Liver (tissue), 10 donors: ENCODE measurements at places on chromosomes 12 and 14.

DNA sequence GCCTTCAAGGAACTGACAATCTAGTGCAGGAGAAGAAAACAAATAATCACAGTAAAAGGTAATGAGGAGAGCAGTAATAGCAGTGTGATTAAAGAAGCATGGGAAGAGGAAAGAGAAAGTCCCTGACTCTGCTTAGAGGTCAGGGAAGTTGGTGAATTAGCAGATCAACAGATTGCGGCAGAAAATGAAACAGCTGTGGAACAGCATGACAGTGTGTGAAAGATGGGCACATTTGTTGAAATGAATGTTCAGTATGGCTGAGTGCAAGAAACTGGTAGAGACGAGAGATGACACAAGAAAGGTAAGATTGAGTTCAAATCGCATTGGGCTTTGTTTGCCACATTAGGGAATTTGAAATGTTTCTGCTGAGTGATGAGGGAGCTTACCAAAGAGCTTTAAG, 63.7 kb upstream of the RASSF8 start:
- DNase-seq: no peak

DNA sequence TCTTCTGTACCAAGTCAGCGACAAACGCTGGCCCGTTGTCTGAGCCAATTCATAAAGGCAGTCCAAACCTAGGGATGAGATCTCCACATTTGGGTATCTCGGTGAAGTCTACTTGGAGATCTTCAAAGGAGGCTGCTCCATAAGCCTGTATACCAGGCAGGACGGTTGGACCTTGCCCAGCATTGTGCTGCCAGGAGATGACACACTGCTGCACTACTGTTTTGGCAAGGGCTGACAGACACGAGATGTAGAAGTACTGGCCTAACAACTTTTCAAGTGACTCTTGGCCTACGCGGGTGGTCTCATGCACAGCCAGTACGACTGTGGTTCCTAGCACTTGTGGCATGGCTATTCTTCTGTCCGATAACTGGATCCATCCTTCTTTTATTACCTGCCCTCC, 135.3 kb downstream of the SLC38A6 start:
- DNase-seq: no peak

- no peak for DNase-seq
These were observed 29.6 kb downstream of the P2RX4 start for GRCh38 chr12:121239351-121240061.

DNA sequence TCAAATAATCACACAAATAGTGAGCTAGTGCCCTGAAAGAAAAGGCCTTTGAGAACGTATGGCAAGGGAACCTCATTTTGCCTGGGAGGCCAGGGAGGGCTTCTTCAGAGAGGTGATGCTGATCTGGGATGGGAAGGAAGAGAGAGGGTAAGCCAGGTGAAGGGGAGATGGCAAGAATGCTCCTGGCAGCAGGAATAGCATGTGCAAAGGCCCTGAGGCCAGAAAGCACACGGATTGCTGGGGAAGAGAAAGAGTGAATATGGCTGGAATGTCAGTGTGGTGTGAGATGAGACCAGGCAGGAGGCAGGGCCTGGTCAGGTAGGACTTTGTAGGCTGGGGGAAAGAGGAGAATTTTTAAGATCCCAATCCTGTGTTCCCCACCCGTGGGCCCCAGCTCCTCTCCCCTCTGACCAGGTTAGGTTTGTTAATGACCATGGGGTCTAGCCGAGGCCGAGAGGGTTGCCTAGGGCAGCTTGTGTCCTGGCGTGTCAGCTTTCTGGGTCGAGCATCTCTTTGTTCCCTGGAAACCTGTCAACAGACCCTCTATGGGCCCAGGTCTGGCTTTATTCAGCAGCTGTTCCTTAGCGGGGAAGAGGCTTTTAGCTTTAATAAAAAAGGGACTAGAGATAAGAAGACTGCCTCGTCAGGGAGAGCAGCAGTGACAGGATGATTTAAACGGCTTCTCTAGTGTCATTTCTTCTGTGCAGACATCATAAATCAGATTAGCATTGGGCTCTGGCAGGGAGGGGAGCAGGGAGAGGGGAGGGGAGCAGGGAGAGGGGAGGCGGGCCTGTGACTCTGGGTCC, 123.4 kb downstream of the ADCK1 start:
- no peak for DNase-seq

DNA sequence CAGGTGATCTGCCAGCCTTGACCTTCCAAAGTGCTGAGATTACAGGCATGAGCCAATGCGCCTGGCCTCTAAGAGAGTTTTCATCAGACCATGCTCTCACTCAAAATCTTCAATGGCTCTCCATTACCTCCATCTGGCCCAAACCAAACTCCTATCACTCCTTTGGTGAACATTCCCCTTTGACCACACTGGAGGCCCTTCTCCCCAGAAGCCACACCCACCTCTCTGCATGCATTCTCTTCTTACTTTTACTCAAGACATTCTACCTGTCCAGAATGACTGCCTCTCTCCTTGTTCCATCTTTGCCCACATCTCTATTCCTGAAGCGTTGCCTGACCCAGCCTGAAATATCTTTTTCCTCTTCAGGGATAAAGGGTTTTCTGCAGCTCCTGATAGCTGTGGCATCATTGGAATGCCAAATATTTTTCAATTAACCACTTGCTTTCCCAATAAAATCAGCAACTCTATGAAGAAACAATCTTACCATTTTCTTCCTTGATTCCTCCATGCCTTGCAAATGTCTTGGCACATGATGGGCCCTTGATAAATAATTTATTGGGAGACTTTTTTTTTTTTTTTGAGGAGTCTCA, 15.5 kb downstream of the PLEK2 start:
- no peak for DNase-seq

DNA sequence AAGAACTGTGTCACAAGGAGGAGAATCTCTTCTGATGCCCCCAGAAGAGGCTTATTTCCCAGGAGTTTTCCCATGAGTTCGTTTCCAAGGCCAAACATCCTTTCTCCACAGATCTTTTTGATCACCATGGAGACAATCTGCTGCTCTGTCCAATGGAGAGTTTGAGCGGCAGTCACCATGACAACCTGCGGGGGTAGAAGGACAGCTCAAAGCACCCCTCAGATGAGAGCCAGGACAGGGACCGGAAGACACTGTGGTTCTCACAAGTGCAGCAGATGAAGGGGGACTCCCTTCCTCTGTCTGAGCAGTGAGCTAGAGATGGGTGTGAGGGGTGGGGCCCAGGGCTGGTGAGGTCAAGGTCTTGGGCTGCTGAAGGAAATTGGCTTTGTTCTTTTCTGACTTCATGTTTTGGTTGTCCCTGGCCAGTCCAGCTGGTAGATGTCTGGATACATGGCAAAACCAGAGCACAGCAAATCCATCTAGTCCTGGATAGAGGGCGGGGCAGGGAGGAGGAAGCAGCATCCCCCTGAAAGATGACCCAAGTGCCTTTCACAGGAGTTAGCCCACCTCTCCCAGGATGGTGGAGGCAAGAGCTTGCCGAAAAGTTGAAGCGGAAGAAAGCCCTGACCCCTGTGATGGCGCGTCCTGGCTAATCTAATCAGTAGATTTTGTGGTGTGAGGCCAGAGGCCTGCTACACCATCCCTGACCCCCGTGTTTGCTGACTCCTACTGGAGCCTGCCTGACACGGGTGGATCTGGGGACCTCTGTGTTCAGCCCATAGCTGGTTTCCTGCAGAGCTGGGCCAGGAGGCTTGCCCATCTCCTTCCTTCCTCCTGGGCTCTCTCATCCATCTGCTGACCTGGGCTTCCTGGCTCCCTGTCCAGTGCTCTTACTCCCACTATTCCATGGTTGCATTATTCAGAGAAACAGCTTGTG, 24.4 kb downstream of the DHRS2 start:
- no peak for DNase-seq

DNA sequence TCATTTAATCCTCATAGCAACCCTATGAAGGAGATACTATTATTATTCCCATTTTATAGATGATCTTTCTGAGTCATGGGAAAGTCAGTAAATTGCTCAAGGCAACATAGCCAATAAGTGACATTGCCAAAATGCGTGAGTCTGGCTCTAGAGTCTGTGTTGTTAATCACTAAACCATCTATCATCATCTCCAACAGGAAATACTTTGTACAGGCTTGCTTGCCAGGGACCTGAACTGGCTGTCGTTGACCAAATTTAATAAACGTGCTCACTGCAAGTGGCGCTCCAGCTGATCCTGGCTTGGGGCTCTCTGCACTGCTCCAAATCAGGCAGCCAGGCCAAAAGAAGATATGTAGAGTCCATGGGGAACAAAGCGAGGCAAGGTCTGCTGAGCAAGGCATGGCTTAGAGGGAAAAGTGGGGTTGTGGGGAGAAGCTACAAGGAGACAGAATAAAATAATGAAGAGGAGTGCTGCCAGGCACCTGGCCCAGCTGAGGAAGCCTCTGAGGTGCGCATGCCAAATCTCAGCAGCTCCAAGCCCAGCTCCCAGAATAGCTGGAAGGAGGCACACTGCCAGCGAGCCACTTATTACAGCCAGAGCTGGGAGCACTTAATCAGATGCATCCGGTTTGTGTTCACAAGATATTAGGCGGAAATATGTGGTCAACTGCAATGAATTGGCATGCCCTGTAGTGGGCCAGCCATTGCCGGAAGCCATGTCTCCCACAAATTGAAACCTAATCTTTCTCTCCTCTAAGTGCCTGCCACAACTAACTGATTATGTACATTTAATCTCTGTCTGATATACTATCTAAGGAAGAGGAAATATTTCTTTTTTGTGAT, 43.3 kb upstream of the PTPRO start:
- DNase-seq: no peak

GRCh38 chr12:115010324-115010995, 326.5 kb upstream of the TBX3 start:
- no peak for DNase-seq
